Fibroblast of skin of right biceps (primary cell): ENCODE measurements at places on chromosomes 11 and 22.

GRCh38 chr11:6745018-6745417 is 26.8 kb downstream of the OR2AG2 start:
- no peak for DNase-seq

GRCh38 chr11:64361659-64362058 is 2.7 kb downstream of the RPS6KA4 start:
- DNase-seq = no peak

DNA sequence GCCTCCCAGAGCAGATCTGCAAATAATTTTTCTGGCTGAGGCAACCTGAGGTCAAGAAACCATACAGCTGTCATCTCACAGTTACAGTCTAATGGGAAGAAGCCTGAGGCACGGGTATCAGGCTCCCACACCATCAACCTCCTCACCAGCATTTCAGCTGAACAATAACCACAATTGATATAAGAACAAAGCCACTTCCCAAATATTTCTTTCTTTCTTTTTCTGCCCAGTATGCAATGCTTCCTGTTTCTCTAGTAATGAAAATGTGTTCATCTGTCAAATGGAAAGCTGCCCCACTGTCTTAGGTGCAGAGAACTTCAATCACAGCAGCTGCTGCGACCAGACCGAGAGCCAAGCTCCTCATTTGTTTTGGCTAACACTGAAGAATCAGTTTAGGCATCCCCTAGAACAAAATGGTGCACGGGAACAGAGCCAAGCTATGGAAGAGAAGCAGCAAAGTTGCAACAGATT is 108.4 kb downstream of the BLID start:
- no peak for DNase-seq

DNA sequence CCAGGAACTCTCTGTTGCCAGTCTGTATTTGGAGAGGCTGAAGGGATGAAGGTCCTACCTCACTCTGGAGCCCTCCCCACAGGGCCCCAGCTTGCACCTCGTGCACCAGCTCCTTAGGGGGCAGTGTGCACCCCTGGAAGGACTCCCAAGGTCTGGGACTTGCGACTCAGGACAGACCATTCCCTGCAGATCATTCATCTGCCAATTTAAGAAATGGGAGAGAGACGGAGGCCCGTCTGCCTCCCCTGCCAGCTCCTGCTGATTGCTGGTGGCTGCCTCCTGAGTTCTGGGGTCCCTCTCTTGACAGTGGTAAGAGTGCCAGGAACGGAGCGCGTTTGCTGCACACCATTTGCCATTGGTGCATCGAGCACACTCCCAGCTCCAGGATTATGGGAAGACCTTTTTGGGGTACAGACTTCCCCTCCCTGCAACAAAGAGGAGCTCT is 27.4 kb upstream of the MALAT1 start:
- peak; percentile 85 for DNase-seq

DNA sequence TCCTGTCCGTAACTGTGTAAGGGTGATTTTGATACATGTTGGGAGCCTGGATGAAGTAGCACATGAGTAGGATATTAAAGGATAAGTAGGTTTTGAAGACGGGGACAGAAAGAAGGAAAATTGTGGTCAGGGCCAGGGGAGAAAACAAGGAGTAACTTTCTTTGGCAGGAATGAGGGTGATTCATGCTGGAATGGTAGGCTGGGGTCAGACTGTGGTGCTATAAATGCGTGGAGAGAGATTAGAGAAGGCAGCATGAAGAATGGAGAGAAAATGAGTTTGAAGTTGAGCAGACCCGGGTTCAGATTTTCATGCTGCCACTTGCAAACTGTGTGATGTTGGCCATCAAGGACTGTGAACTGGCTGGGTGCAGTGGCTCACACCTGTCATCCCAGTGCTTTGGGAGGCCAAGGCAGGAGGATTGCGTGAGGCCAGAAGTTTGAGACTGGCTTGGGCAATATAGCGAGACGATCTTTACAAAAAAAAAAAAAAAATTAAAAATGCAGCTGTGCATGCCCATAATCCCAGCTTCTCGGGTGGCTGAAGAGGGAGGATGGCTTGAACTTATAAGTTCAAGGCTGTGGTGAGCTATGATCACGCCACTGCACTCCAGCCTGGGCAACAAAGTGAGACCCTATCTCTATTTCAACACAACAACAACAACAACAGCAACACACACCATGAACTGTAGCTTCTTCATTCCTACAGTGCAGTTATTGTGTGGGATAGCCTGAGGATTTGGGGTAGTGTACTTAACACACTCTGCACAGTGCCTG is 22.3 kb downstream of the ZBTB16 start:
- DNase-seq = peak; percentile 57

GRCh38 chr22:47627556-47628253 is 865.3 kb downstream of the TBC1D22A start:
- no peak for DNase-seq

DNA sequence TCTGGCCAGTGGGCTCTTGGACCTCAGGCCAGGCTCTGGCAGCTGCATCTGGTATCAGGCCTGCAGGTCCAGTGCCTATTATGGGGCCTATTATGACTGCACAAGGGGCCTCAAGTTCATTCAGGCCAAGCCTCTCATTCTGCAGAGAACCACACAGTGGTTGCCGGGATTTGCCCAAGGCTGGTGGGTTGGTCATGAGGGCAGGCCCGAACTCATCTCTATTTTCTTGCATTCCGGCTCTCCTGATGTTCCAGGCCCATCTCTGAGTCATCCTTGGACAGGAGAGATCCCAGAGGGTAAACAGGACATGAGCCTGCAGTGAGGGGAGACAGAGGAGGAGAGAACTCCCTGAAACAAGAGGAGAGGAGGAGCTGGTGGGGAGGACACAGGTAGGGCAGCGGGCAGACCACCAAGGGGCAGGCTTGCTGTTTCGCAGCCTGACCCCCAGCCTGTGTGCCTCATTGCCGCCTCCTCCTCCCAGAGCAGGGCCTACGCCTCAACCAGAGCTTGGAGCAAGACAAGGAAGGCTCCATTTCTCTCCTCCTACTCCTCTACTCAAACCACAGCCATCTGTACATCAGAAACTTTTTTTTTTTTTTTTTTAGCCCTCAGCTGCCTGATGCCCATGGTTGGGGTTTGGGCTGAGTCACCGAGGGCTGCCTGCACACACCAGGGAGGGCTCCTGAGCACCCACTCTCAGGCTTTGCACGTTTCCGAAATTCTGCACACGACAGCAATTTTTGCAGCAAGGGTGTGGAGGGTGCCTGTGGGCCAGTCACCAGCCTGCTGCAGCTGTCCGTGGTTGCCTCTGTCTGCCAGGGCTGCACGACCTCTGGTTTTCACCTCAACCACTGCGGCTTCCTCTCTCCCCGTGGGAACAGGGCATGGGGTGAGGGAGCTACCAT is 12.7 kb upstream of the TREH start:
- peak; percentile 56 for DNase-seq

DNA sequence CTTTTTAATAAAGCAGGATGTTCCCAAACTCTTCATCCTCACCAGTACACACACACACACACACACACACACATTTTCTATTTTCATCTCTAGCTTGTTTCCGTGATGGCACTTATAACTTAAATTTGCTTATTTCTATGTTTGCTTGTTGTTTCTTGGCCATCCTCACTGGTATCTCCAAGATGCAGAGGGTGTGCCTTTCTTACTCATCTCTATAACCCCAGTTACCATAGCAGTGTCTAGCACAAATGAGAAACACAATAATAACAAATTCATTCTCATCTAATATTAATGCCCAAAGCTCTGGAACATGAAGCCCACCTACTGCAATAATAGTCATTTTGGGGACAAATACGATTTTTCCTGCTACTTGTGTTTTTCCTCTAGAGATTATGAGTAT is 156.3 kb downstream of the GRM5 start:
- DNase-seq = no peak

GRCh38 chr11:3903207-3903896 is 47.9 kb downstream of the STIM1 start:
- DNase-seq = no peak

- DNase-seq = peak; percentile 94
These were observed 54.7 kb downstream of the MICAL3 start for GRCh38 chr22:17969701-17970113.

GRCh38 chr11:18264035-18264434 is 2.0 kb upstream of the SAA1 start:
- DNase-seq = no peak

- no peak for DNase-seq
These were observed 5.4 kb downstream of the MMP1 start for GRCh38 chr11:102792604-102793003.

- DNase-seq = peak; percentile 94
These were observed 2.8 kb downstream of the ALKBH8 start for GRCh38 chr11:107562647-107563208.

DNA sequence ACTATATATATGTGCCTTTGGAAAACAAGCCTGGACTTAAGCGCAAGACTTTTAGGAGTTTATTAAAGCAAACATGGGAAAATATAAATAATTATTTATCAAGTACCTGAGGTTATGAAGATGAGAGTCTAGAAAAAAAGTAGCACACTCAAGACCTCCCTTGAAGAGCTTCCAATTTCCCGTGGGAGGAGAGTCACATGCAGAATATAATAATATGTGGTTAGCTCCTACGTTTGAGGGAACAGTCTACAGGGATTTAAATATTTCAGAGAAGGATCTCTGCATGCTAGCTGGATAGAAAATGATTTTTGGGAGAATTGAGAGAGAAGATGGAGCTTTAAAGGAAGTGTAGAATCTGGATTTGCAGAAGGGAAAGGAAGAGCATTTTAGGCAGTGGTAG is 183.8 kb downstream of the SWAP70 start:
- DNase-seq = peak; percentile 63

GRCh38 chr11:44014968-44015623 is 32.7 kb upstream of the ACCSL start:
- DNase-seq = peak; percentile 81

- peak; percentile 98 for DNase-seq
These were observed 61.9 kb downstream of the MED15 start for GRCh38 chr22:20569059-20570058.

GRCh38 chr11:63920126-63920938 is 3.4 kb upstream of the RCOR2 start:
- DNase-seq = peak; percentile 19

DNA sequence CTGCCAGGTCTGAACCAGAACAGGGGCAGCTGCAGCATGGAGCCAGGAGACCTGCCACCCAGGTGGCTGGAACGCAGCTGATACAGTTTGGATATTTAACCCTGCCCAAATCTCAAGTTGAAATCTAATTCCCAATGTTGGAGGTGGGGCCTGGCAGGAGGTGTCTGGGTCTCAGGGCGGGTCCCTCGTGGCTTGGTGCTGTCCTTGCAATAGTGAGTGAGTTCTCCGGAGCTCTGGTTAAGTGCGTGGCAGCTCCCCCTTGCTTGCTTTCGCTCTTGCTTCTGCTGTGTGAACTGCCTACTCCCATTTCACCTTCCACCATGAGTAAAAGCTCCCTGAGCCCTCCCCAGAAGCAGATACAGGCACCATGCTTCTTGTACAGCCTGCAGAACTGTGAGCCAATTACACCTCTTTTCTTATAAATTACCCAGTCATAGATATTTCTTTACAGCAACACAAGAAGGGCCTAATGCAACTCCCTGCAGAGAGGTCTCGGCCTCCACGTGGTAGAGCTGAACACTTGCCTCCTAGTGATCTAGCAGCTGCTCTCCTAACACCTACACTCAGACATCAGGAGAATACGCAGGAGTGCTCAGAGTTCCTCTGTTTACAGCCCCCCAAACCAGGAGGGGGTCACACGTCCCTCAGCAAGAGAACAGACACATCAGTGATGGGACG is 203.7 kb downstream of the CTTN start:
- DNase-seq = no peak

DNA sequence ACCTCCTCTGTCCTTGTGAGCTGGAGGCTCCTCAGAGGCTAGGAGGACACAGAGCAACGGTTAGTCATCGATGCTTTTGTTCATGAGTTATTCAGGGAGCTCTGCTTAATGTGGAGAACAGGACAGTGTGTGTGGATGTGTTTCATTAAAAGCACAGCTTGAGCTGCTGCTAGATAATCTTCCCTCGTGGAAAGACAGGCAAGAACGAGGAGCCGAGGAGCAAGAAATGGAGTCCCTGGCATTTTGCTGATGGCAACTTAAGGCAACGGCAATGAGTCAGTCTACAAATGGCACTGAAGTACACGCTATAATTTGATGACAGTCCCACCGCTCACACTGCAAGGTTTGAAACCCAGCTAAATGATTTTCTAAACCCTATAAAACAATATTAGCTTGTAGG is 106.2 kb downstream of the IGLL1 start:
- DNase-seq = no peak

DNA sequence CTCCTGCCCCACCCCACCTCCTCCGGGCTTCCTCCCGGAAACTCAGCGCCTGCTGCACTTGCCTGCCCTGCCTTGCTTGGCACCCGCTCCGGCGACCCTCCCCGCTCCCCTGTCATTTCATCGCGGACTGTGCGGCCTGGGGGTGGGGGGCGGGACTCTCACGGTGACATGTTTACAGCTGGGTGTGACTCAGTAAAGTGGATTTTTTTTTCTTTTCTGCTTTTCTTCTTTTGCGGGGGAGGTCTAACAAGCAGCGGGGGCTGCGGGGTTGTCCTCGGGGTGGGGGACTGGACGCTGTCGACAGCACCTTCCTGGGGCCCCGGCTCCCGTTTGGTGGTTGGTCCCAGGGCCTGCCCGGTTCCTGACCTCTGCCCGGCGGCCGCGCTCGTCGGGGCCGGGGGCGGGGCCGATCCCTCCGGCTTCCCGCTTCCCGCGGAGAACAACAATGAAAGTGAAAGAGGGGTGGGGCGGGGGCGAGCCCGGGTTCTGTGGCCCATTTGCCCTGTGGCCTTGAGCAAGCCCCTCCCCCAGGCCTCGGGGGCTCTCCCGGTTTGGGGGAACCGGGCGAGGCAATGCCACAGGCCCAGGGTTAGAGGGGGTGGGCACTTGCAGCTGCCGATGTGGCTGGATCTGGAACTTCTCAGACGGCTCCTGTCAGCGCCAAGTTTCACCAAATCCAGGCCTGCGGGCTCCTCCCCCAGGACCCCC is 975 bp upstream of the MDK start:
- DNase-seq = peak; percentile 48

GRCh38 chr11:60838132-60838531 is 3.8 kb upstream of the CCDC86 start:
- no peak for DNase-seq

DNA sequence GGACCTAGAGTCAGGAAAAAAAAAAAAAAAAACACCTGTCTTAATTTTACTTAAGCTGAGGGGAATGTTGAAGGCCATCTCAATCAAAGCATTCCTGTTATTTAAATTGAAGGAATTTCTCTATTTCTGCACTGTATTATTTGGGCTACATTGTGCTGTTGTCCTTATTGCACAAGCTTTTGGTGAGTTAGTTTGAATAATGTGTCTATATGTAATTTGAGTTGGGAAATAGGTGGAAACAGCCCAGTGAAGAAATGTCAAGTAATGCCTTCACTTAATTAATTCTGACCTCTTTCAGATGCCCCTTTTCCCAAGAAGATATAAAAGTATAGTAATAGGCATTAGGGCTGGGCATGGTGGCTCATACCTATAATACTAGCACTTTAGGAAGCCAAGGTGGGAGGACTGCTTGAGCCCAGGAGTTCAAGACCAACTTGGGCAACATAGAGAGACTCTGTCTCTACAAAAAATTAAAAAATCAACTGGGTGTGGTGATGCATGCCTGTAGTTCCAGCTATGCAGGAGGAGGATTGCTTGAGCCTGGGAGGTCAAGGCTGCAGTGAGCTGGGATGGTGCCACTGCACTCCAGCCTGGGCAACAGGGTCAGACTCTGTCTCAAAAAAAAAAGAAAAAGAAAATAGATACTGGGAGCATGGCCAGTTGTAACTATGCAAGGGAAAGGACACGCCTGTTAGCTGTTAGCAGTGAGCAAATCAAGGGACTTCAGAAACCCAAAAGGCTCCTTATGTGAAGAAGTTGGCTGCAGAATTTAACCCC is 34.9 kb downstream of the OR10A6 start:
- no peak for DNase-seq
